ENCODE measurements at places on chromosomes 16 and 17.
A peak's percentile ranks its signal among the peaks of the same experiment; 100 is the strongest.

DNA sequence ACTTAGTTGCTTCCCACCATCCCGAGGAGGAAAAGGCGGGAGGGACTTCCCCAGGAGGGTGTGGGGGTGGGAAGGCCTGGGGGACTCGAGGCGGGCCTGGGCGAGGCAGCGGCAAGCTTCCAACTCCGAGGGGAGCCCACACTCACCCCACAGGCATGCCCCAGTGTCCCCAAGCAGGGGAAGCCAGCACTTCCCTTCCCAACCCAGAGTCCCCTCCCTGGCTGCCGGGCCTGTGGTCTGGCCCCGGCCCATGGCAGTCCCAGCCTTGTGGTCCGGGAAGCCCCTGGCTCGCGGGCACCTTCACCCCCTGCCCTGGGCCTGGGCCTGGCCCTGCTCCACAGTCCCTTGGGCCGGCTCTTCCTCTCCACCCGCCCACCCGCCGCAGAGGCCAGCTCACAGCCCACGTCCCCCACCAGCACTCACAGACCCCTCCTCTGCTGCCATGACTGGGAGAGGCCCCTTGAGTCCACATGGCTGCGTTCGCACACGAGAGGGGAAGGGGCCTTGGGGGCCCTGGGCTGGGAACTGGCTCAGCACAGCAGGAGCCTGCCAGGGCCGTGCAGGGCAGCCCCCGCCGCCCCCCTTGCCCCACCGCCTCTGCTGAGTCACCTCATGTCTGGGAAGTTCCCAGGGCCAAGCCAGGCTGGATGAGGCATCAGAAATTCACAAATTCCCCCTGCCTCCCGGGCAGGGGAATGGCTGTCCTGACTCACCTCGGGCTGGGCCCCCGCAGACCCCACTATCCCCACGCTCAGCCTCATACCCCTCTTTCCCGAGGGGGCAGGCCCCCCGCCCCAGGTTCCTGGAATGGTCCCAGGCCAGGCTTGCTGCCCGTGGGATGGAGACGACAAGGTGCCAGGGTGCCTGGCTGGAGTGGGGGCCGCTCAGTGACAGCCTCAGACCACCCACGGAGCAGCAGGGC is 27.8 kb downstream of the BAHCC1 start:
- DNase-seq = no peak

DNA sequence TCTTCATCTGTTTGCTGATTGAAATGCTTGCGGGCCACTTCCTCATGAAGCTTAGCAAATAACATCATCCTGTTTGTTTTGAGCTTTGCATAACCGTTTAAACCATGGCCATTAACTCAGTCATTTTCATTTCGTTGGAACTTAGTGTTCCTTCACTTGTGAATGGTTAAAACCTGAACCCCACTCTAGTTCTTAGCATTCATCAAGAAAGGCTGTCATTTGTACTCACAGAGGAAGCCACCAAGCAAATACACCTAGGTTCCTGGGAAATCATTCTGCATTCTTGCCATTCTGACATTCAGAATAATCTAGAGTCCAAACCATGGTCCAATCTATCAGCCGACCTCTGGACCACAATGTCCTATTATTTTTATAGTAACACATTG is 8.4 kb upstream of the TAT start:
- no peak for DNase-seq

- no peak for DNase-seq
Measured at GRCh38 chr17:65346166-65346565, 209.0 kb downstream of the RGS9 start.

DNA sequence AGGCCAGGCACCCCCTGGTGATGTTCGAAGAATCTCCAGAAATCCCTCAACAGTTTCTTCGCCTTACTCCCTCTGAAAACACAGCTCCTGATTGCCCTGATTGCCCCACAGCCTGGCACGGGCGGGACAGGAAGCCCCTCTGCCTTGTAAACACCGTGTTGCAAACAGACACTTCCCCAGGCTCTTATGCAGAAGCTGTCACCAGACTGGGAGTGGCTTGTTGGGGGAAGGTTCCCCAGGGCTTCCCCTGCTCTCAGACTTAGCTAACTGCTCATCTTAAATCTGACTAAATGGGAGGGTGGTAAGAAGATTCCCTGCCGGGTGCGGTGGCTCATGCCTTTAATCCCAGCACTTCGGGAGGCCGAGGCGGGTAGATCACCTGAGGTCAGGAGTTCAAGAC is 11.2 kb downstream of the PIK3R5 start:
- DNase-seq = peak; percentile 23

DNA sequence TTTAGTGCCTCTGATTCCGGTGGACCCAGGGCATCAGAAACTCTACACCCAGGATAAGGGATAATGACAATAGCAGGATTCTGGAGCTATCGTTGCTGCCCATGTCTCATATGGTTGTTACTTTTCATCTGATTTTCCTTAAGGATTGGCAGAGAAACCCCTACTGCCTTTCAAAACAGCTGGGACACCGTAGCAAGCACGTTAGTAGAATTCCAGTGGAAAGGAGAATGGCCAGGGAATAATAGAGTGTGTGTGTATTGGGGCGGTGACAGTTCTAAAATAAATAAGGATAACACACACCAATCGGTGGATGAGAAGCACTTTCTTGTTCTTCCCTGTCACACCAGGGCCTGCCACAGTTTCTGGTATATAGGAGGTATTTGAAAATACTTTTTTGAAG is 251.8 kb downstream of the HAPSTR1 start:
- DNase-seq = no peak

DNA sequence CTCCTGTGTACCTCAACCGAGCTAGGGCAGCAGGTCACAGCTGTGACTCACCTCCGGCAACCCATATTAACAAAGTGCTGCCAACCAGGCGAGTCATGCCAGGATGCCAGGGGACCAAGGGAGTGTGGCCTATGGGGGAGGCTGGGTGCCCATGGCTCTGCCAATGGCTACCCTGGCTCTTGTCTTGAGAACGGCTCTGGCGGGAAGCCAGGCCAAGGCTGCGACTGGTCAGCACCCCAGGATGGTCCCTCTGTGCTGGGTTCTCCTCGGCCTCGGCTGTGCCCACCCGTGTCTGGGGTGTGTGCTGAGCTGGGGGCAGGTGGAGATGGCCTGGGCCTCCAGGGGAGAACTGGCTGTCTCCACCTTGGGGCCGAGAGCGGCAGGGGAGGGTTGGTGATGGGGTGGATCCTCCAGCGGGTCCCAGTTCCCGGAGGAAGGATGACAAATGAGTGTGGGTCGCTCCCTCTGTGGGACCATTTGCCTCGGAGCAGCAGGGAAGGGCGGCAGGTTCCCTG is 75.8 kb downstream of the MRC2 start:
- no peak for DNase-seq

DNA sequence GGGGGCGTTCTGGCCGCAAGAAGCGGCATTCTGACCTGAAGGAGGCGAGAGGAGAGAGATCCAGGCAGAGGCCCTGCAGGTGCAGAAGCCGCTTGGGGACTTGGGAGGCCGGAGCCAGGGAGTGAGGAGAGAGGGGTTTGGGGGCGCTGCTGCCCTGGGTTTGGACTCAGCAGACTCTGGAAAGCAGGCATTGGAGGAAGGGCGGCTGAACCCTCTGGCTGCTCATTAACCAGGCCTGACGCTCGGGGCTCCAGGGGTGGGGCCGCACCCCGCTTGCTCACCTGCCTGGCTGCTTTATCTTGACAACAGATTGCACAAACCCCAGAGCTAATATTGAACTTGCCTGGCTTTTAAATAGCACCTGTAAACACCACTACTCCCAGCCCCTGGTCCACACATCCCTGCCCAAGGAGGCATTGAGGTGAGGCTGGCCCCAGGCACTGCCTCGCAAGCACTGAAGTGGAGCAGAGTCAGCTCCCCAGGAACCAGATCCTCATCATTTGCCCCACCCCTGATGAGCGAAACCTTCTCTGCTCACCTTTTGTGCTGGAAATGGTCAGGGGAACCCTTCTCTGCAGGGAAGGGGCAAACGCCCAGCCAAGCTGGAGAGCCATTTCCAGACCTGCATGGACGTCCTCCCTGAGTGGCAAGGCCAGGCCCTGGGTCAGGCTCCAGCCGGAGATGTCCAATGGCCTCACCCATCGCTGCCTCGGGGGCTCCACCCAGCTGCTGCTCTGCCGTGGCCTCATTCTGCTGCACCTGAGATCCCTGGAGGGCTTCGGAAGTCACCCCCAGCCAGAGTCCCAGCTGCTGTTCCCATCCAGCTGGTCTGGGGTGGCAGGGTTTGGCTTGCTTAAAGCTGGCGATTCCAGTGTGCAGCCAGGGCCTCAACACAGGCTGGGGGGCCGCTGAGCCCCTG is 190.2 kb upstream of the GSE1 start:
- DNase-seq = no peak

DNA sequence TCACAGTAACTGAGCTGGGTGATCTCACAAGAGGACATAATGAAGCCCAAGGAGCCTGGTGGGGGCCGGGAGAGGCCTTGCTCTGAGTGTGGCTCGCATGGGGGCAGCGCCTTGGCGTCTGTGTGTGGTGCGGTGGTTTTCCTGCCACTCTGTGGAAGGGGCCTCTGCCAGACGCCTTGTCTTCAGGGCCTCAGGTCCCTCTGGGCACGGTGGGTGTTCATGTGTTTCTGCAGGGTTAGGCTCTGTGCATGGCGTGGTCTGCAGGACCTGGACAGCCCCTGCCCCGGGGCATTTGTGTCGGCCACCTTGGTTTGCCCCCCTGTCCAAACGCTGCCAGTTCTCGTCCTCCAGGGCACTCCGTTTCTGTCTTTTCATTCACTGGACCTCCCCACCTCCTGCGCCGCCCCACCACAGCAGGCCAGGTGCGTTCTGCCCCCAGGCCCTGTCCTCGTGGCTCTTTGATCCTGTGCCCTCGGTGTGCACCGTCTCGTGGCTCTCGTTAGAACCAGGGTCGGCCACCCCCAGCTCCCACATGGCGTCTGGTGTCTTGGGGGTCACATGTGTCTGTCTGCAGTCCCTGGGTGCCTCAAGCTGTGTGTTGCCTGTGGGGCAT is 43.7 kb upstream of the ZNF750 start:
- DNase-seq = no peak

Measured in hematopoietic multipotent progenitor cell treated with erythropoietin and hydrocortisone succinate and interleukin-3 and kit ligand, for 8 days (in vitro differentiated cells).